ENCODE measurements at places on chromosomes 16 and 17. TPM values are rescaled to one million over a fixed set of nuclear protein-coding genes. Genes with fewer than 3 reads are reported as not detected.

CCL8 gene
- total RNA-seq, result not detected

TP53TG3B gene
- total RNA-seq, result not detected

HOXB4 gene
- 3.8 TPM for total RNA-seq

PYY gene
- not detected for total RNA-seq

CCL16 gene
- not detected for total RNA-seq

FKBP10 gene
- 1.7 TPM for total RNA-seq

BRIP1 gene
- total RNA-seq, result 16.2 TPM

CPHXL2 gene
- total RNA-seq, result not detected

RBFOX1 gene
- total RNA-seq, result not detected

C16orf87 gene
- 21.6 TPM for total RNA-seq

C17orf78 gene
- not detected for total RNA-seq

SOST gene
- not detected for total RNA-seq

ABI3 gene
- total RNA-seq, result 49.7 TPM

LGALS9B gene
- not detected for total RNA-seq

TNK1 gene
- total RNA-seq, result 5.6 TPM

IL17C gene
- not detected for total RNA-seq

KRT222 gene
- total RNA-seq, result not detected

TMC5 gene
- not detected for total RNA-seq

TBC1D26 gene
- total RNA-seq, result 0.46 TPM

ALOX12 gene
- not detected for total RNA-seq
